WTC11 (cell line): ENCODE measurements at places on chromosomes 11 and 22. TPM values are rescaled to one million over a fixed set of nuclear protein-coding genes. Genes with fewer than 3 reads are reported as not detected.
A peak's percentile ranks its signal among the peaks of the same experiment; 100 is the strongest.

The PHOX2A gene
- 1.3 to 1.6 TPM (median 1.3 TPM) in 3 replicates for total RNA-seq

The PTS gene
- total RNA-seq: 23.5 to 26.7 TPM (median 25.7 TPM) in 3 replicates

The CD6 gene
- total RNA-seq: 0.53 to 1.0 TPM (median 0.73 TPM) in 3 replicates

The BACE1-AS gene
- 12.2 to 15.7 TPM (median 13.8 TPM) in 3 replicates for total RNA-seq

The EMID1 gene
- total RNA-seq: 6.0 to 8.6 TPM (median 6.1 TPM) in 3 replicates

The SCUBE1 gene
- 6.9 to 9.6 TPM (median 7.8 TPM) in 3 replicates for total RNA-seq

The MTA2 gene
- total RNA-seq: 101 to 115 TPM (median 103 TPM) in 3 replicates

The HBG2 gene
- 5.1 to 8.7 TPM (median 6.5 TPM) in 3 replicates for total RNA-seq

The SLC15A3 gene
- total RNA-seq: 10.2 to 12.1 TPM (median 11.5 TPM) in 3 replicates

The CATSPER1 gene
- not detected in 3 replicates for total RNA-seq

The SNX32 gene
- total RNA-seq: 2.2 to 3.4 TPM (median 2.9 TPM) in 3 replicates

The ACTN3 gene
- total RNA-seq: 18.5 to 20.4 TPM (median 19.2 TPM) in 3 replicates

The TYR gene
- not detected in 3 replicates for total RNA-seq

The CHRNA10 gene
- 0.46 to 1.7 TPM (median 0.73 TPM) in 3 replicates for total RNA-seq

DNA sequence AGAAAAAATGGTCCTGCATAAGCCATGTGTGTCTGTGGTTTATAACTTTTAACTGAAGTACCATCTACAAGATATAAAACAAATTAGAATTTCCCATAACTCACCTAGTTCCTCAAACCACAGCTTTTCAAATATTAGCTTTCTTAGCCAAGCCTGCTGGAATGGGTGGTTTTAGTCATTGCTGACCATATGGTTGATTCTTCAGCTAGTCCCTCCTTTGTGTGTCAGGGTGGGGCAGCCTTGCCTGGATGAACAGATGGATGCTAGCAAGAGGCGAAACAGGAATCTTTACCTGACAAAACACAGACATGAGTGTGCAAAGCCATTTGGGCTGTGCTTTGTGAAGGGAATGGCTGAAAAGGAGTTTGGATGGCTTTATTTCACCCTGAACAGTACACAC lies 6.9 kb upstream of the B3GNT6 start:
- no peak for DNase-seq

DNA sequence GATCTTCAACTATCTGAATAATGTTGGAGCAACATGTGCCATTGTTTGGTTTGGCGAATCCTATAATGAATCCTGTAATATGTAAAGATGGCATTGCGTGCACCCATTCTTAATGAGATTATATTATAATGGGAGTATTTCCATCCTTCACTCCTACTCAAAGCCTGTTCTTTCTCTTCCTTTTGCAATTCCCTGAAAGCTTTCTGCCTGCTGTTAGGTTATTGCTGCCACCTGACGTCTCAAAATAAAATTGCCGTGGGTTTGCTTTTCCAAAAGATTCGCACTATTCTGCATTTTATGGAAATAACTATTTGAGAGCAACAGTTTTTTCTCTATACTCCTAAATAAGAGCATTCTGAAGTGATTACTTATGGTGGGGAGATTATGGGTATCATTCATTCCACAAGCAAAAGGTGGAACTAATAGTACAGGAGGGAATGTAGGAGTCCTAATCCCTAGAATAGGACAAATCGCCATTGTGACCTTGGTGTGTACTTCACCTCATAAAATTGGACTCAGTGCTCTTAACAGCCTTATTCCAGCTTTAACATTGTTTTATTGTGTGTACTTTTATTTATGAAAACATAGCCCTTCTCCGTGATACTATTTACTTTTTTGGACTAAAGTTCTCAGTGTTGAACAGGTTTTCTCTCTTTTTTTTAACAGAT lies 69.6 kb upstream of the ALKBH3 start:
- no peak for DNase-seq

- DNase-seq: peak; percentile 72
Measured at GRCh38 chr11:64649291-64649697, 58.3 kb downstream of the SLC22A12 start.

DNA sequence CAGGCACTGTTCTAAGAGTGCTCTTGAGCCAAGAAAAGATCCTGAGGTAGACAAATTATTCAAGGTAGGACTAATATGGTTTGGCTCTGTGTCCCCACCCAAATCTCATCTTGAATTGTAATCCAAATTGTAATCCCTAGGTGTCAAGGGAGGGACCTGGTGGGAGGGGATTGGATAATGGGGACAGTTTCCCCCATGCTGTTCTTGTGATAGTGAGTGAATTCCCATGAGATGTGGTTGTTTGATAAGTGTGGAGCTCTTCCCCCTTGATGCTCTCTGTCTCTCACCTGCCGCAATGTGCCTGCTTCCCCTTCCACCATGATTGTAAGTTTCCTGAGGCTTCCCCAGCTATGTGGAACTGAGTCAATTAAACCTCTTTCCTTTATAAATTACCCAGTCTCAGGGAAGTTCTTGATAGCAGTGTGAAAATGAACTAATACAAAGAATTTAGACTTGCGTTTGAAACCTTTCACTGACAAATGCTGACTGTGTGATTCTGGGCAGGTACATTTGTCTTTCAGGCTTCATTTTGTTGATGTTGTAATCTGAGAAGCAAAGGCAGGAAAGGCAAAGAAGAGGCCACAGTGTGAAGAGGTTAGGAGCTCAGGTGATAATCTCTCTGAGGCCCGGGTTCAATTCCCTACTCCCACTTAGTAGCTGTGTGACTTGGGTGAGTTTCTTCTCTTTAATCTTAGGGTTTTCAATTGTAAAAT lies 115.8 kb upstream of the PAX6 start:
- no peak for DNase-seq

DNA sequence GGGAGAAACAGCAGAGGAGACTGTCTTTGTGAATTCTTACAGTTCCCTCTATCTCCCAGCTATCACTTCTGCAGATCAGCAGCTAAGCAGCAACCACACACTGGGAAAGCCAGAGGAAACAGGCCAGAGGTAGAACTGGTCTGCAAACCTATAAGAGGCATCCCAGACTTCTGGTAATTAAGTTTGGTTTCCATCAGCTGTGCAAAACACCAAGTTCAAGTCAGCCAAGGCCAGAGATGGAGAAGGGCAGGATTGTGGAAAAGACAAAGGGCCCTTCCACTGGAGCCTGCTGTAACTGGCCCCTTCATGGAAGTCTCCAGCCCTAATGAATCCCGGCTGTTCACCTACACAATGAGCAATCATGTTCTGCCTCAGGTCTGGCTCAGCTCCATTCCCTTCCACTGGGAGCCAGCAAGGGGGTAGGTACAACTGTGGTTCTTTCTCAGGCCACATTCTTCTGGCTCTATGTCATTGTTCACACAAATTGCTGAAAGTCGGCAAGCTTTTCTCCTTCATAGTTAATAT lies 4.6 kb upstream of the PAMR1 start:
- no peak for DNase-seq

GRCh38 chr11:72826191-72826941 lies 12.2 kb downstream of the ATG16L2 start:
- DNase-seq: no peak

- DNase-seq: no peak
Measured at GRCh38 chr11:113593698-113594308, 112.3 kb downstream of the TMPRSS5 start.

DNA sequence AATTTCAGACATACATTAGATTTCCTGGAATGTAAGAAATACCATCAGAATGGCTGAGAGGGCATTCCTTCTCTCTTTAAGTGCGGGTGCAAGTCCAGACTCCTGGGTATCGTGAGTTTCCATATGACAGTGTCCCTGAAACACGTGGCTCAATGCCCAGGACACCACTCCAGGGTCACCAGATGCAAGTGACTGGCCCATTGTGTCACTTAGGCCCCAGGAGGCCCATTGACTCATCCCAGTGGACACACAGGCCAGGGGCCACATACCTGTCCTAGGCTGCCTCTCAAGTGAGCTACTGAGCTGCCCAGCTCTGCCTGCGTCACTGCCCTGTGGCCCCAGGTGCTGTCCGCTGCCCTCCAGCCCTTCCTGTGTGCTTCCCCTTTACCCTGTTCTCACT lies 18.5 kb downstream of the FBLN1 start:
- DNase-seq: no peak

GRCh38 chr22:20439556-20439927 lies 1.9 kb upstream of the SCARF2 start:
- no peak for DNase-seq

DNA sequence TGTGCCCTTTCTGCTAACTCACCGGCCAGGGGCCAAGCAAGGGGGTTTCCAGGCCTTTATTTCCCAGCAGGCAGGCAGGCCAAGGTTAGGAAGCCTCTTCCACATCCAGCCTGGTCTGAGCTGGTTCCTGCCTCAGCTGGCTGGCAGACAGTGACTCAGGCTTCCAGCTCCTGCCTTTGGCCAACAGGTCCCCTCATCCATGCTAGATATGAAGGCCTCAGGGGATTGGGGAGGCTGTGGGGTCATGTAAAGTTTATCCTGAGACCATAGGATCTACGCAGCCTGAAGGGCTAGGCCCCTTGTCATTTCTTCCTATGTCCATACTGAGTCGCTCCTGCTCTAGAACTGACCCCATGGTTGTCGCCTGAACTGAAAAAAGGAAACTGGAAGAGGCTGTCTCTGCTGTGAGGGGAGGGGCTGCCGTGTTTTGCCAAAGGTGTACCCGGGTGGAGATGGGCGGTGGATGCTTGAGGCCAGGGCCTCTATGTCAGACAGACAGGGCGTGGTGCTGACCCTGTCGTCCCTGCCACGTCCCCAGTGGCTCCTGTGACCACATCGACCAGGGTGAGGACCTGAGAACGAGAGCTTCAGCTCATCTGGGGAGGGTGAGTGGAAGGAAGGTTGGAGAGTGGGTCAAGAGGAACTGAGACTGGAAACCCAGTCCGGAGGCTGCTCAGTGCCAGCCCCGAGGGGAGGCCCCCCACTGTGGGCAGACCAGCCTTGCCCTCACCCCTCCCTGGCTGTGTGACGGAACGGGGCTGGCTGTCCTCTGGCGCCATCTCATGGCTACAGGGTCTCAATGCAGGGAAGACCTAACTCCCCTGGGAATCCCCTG lies 17.0 kb downstream of the P2RY6 start:
- DNase-seq: peak; percentile 85

- DNase-seq: no peak
Measured at GRCh38 chr11:134866215-134866614, 454.2 kb upstream of the B3GAT1 start.

- DNase-seq: no peak
Measured at GRCh38 chr11:109298865-109299264, 123.1 kb upstream of the C11orf87 start.

GRCh38 chr11:128934926-128935325 lies 7.7 kb downstream of the TP53AIP1 start:
- no peak for DNase-seq

- no peak for DNase-seq
Measured at GRCh38 chr22:40919446-40919845, 31.7 kb upstream of the RBX1 start.

- no peak for DNase-seq
Measured at GRCh38 chr11:13721760-13722159, 53.3 kb downstream of the FAR1 start.

DNA sequence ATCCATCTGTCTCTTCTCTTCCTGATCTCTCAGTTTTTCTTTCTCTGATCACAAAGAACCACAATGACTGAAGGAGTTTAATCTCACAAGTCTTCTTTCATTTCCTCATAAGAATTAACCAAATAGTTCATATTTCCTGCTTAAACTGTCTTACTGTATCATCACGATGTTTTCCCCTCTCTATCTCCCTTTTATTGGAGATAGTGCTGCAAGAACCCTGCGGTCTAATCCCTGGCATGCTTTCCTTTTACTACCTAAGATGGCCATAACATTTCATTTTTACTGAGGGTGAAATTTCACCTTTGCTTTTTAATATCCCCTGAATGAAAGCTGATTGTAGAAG lies 28.9 kb downstream of the CARD18 start:
- no peak for DNase-seq

- no peak for DNase-seq
Measured at GRCh38 chr11:72720047-72720446, 32.2 kb downstream of the ARAP1 start.

GRCh38 chr11:72413914-72414628 lies 20.3 kb downstream of the CLPB start:
- peak; percentile 78 for DNase-seq

DNA sequence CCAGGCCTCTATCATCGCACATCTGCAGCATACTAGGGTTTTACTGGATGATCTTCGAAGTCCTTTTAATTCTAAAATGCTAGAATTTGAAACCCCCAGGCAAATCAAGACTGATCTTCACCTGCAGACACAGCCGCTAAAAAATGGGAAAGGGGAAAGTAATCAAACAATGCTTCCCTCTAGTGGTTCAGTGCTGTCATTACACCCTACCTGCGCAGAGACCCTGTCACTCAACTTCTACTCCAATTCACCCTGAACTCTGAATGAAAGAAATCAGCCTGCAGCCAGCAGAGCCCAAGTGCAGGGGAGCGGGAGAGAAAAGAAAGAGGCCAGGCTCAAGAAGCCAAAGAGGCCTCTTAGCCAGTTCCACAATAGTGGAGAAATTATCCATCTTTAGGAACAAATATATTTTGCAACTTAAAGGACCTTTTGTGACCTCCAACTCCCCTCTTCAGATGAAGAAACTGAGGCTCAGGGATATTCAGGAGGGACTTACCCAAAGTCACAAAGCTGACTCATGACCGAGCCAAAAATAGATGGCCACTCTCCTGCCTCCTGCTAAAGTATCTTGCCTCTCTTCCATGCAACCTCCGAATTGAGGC lies 33.0 kb downstream of the SERGEF start:
- DNase-seq: peak; percentile 41

DNA sequence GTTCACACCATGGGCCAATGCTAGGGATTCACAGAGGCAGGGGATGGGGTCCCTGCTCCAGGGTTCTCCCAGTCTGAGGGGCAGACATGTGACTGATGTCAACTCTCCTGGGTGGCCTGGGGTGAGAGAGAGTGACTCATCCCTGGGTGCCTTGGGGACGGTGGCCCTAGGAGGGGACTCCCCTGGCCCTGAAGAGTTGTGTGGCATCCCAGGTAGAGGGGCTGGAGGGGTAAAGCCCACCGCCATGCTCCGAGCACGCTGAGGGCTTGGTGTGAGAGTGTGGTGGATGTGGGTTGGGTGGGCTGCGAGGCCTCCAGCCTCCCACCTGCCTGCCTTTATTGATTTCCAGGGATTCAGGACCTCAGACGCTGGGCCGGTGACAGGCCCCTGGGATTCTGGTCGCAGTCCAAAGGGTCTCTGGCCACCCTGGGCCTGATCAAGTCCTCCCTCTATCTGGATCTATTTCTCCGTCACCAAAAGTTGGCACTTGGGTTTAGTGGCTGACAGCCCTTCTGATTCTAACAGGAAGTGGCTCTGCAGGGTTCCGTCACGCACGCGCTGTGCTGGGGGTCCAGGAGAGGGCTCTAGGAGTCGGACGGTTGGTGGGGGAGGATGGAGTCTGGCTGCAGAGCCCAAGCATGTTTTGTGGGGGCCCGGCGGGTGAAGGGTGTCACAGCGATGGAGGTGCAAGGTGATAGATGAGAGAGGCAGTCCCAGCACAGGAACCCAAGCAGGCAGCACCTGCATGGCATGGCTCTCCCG lies 27.3 kb upstream of the WNT7B start:
- no peak for DNase-seq

- no peak for DNase-seq
Measured at GRCh38 chr11:130765951-130766649, 150.2 kb downstream of the SNX19 start.

- DNase-seq: no peak
Measured at GRCh38 chr11:73743045-73743444, 17.8 kb downstream of the RAB6A start.

- no peak for DNase-seq
Measured at GRCh38 chr11:73576185-73576614, 21.7 kb downstream of the FAM168A start.
